COLO829 (cell line): ENCODE measurements at places on chromosomes 6 and 20.
A peak's percentile ranks its signal among the peaks of the same experiment; 100 is the strongest.

DNA sequence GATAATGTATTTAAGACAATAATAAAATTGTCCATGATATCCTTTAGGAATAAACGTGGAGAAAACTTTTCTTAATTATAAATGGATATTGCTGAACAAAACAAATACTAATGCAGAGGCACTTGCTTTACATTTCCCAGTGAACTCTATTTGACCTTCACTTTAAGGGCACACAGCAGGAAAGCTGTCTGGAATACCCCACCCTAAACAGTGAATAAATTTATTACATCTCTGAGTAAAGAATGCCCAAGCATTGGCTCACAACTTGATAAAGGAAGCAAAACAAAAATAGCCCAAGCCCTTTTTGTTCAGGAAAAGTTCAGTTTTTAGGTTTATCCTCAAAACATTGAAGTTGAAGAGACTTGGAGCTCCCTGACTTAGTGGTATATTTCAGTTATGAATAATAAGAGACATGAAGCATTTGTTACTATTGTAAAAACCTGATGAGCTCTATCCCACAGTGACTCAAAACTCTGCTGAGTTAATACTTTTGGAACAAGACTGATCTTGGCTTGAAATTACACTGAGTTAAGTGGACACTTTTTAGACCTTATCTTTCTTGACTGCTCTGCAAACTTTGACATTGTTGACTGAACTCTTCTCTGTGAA, 353.9 kb downstream of the BCKDHB start:
- DNase-seq, result no peak

GRCh38 chr20:57657535-57658446, 37.6 kb upstream of the ZBP1 start:
- no peak for DNase-seq

DNA sequence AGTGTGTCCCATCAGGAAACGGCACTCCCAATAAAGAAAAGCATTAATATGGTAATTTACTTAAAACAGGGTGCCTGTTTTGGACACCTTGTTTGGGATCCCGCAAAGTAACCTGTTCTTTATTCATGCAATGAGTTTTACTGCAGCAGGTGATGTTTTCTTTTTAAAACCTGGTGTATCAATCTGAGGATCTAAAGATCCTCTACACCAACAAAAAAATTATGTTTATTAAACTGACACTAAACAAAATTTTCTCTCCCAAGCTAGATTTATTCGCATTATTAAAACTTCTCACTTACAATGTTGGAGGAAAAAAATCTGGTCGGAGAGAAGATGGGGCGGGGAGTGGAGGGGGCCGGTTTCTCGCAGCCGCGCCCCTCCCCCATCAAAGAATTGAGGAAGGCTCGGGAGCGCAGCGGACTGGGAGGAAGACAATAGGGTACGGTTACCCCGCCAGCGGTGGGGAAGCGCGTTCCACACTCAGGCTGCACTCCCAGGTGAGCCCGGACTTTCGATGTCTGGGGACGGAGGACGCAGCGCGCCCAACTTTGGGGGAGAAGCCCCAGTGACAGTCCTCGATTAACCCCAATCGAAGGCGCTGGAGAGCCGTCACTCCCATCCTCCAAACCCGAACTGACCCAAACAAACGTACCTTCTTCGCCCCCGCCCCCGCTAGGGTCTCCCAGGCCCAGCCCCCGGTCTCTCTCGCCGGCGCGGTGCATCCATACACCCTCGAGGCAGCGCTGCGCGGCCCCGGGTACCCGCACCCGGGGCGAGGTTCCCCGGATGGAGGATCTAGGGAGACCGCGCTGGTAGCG, 1.3 kb downstream of the CD24 start:
- DNase-seq, result no peak

- no peak for DNase-seq
These were observed 70.0 kb upstream of the SMIM29 start for GRCh38 chr6:34318499-34319470.

DNA sequence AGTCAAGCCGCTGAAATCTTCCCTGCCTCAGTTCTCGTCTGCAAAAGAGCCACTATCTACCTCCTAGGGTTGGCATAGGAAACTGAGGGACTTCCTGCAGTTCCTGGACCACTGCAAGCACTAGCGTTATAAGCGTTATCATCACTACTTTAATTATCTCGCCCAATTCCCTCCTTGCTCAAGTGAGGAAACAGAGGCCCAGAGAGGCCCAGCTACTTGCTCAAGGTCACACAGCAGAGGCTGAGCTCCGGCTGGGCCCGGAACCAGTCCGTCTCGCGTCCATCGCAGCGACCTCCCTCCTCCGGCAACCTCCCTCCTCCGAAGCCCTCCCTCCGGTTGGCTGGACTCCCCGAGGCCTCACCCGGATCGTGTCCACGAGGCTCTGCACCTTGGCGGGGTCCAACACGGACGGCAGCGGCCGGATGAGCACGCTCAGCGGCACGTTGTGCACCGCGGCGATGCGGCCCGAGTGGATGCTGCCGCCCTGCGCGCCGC, 338 bp downstream of the SRXN1 start:
- DNase-seq, result no peak

- no peak for DNase-seq
These were observed 21.6 kb downstream of the ADGRG6 start for GRCh38 chr6:142323377-142323776.

DNA sequence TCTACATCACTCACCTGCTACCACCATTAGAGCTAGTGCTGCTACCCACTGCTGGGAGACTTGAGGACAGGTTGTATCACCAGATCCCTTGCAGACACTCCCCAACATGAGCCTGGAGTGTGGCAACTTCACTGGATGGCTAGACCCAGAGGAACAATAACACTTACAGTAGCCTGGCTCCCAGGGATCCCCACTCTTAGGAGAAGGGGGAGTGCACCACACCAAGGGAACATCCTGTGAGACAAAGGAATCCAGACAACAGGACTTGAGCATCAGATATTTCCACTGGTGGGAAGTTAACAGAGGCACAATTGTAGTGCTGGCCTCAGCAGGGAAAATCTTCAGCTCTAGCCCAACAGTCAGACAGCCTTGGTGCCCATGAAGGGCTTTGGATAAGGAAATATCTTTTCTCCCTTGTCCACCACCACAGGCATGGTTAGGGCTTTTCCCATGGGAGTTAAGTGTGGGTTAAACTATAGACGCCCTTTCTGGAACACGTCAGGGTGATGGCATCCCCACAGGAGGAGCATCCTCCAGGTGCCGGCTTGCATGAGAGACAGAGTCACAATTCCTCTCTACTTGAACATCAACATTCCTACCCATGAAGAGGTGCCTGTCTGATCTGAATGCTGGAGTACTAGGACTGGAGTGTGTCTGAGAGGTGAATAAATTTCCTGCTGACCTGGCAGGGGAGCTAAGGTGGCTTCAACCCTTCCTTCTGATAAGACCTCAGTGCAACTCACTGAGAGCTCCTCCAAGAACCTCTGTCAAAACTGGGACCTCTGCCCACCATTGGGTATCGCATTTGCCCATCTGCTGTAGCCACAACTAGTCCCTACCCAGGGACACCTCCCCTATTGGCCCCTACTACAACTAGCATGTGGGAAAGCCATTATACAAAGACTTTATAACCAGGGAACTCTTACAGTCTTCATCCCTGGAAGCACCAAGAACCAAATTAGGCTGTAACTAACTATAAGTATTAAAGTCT, 55.4 kb upstream of the SIRPG start:
- DNase-seq, result no peak

DNA sequence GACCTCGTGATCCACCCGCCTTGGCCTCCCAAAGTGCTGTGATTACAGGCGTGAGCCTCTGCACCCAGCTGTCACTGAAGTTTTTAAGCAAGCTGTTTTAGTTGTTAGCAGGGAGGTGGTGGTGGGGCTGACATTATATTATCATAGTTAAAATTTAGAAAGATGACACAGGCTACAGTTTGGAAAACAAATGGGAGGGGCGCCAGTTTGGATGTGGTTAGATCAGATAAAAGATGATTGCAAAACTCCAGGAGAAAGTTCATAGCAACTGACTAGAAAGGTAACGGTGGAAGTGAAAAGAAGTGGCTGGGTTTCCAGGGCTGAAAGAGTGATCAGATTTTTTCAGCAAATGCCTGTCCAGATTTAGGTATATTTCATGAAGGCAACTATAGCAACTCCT, 311.9 kb upstream of the CITED2 start:
- no peak for DNase-seq

GRCh38 chr6:38103921-38104320, 284.4 kb downstream of the ZFAND3 start:
- DNase-seq, result no peak

- DNase-seq, result no peak
These were observed 61.4 kb downstream of the RFPL4B start for GRCh38 chr6:112408522-112408921.

GRCh38 chr6:33123732-33124524, 48.1 kb downstream of the HLA-DPB1 start:
- peak; percentile 71 for DNase-seq

- no peak for DNase-seq
These were observed 26.8 kb upstream of the TFAP2A start for GRCh38 chr6:10441655-10442009.
